Activated CD4-positive, alpha-beta T cell treated with anti-CD3 and anti-CD28 coated beads, Interleukin-2, amount 10 ng/mL, durations not matched to agents 7 days and 5 days (primary cell): ENCODE measurements at places on chromosomes 6 and 20. TPM values are rescaled to one million over a fixed set of nuclear protein-coding genes. Genes with fewer than 3 reads are reported as not detected.
A peak's percentile ranks its signal among the peaks of the same experiment; 100 is the strongest.

- H3K4me3 ChIP-seq: no peak overlapping the region
- no peak for DNase-seq
- no peaks in the 10 kb centered on the region for H3K27me3 ChIP-seq
- H3K4me1 ChIP-seq: no peaks in the 10 kb centered on the region
- H3K27ac ChIP-seq: no peak overlapping the region
- H3K36me3 ChIP-seq: no peaks in the 10 kb centered on the region
These were observed 529.6 kb upstream of the RNF217 start for GRCh38 chr6:124432620-124433019.

GRCh38 chr6:144149894-144150709 is at the start of gene STX11:
TSS of gene STX11 (plus strand) at chr6:144150517. CDS start at chr6:144186628, 36,111 bp downstream.
- no peaks in the 10 kb centered on the region for H3K27me3 ChIP-seq
- peak within 1 kb of the TSS; percentile 88 for H3K4me3 ChIP-seq
- H3K27ac ChIP-seq: peak within 1 kb of the TSS; percentile 99
- H3K36me3 ChIP-seq: peaks cover 25% of the 10 kb centered on the region

- H3K27me3 ChIP-seq: peaks cover 23% of the 10 kb centered on the region
- peak; percentile 5 for DNase-seq
- peaks cover 15% of the 10 kb centered on the region for H3K4me1 ChIP-seq
- no peaks in the 10 kb centered on the region for H3K36me3 ChIP-seq
These were observed 121.1 kb downstream of the PLEKHG1 start for GRCh38 chr6:150720774-150721233.

DNA sequence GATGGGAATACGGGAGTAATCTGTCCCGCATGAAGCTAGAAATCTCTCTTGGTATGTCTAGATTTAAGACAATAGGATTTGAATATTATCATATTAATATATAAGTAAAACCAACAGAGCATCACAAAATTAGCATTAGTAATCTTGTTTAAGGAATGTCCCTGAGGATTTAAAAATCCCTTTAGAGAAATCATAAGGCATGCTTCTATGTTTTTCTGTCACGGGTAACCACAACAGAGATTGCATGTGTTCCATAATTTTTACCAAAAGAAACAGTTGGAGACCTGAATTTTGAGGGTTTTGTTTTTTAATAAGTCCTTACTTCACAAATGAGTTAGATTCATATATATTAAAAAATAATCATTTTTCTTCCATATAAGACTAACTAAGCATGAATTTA is 146.8 kb downstream of the GJA1 start:
- no peaks in the 10 kb centered on the region for H3K27me3 ChIP-seq
- H3K4me1 ChIP-seq: peaks cover 3% of the 10 kb centered on the region
- no peak for DNase-seq
- H3K4me3 ChIP-seq: no peak overlapping the region
- H3K27ac ChIP-seq: no peak overlapping the region

DNA sequence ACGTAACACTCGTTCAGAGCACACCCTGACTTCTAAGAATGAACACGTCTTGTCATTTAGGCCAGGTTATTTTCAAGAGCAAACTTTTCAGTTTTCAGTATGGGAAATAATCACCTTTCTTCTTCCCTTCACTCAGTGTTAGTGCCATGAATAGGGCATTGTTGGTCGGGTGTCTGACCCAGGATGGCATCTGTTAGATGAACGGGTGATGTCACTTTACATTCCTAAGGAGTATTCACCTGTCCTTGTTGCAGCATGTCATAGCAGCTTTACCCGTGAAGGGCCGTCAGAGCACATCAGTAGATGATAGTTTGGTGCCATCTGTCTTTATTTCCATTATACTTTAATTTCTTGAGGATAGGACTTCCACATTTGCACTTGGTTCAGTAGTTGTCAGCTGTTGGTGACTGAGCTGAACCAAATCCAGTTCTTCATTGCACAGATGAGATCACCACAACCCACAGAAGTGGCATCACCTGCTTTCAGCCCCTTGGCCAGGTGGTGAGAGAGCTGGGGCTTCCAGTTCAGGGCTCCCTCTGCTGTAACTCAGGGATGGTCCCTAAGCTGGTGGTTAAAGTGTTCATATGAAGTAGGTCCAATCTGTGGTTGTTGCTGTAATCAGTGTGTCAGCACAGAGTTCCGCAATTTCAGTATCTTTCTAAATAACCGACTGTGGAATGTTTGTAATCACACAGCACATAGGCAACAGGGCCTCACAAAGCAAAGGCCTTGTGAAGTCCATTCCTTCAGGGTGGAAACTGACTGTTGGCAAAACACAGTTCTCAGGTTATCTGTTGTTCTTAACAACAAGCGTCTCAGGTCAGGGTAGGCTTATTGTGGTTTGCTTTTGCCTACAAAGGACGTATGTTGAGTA is 68.2 kb downstream of the FAM120B start:
- peaks cover 21% of the 10 kb centered on the region for H3K4me1 ChIP-seq
- H3K27ac ChIP-seq: no peak overlapping the region
- peaks cover 19% of the 10 kb centered on the region for H3K36me3 ChIP-seq
- DNase-seq: no peak

The HLA-DOA gene
- 1.6 TPM for total RNA-seq

GRCh38 chr6:54614499-54615195 is 231.9 kb upstream of the FAM83B start:
- DNase-seq: no peak
- no peak overlapping the region for H3K27ac ChIP-seq
- H3K36me3 ChIP-seq: no peaks in the 10 kb centered on the region
- H3K4me3 ChIP-seq: no peak overlapping the region
- no peaks in the 10 kb centered on the region for H3K27me3 ChIP-seq

GRCh38 chr6:138092686-138093085 is 14.5 kb downstream of the PERP start:
- H3K4me3 ChIP-seq: no peak overlapping the region
- DNase-seq: no peak
- peaks cover 29% of the 10 kb centered on the region for H3K27me3 ChIP-seq

DNA sequence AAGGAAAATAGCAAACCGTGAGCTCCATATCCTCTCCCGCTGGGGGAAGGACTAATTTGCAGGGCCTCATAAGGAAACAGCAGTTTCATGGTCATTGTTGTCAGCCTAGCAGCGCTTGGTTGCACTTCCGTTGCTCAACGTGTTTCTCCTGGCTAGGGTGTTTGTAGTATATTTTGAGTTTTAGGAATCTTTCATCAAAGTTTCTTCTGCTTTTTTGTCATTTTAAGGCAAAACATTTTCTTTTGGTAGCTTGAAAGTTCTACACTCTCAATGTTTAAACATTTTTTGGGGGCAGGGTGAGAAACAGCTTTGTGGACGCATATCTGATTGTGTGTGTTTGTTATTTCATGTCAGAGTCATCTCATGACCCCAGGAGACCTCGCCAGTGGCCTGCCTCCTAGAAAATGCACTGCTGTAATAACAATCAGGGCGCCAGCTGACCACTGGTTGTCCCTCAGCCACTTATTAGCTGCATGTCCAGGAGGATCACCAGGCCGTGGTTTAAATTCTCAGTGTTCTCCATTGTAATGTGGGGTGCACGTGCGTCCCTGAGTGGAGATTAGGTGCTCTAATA is 20.6 kb downstream of the JARID2 start:
- H3K27me3 ChIP-seq: no peaks in the 10 kb centered on the region
- H3K4me1 ChIP-seq: peaks cover 80% of the 10 kb centered on the region
- no peak overlapping the region for H3K4me3 ChIP-seq
- H3K27ac ChIP-seq: peak overlapping the region; percentile 32
- no peak for DNase-seq

DNA sequence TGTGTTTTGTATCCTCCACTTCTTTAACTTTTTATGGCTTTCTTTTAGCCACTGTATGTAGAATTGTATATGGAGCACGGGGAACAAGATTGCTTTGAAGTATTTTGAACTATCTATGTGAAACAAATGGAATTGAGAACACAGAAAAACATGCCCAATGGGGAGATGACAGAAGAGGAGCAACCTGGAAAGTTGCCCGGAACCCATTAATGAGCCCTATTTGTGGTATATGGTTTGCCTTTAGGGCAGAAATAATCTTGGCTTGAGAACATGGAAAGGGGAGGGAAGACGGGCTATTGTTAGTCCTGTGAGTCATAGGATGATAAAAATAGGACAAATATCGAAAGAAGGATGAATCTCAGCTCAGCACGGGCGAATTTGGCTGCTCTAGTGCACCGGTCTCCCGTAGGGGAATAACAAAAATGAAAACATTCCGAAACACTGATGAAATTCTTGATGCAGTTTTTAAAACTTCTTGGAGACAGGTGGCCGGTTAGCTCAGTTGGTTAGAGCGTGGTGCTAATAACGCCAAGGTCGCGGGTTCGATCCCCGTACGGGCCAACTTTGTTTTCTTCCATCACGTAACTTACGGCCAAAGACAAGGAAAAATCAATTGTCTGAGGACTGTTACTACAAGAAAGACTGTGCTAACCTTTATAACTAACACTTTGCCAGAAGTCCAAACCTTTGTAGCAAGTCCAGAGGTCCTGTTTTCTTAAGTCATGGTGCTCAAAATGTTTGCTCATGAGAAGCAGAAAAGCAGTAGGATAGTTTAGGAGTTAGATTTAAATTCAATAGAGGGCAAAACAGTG is 15.7 kb downstream of the HMGN4 start:
- no peaks in the 10 kb centered on the region for H3K36me3 ChIP-seq
- peak; percentile 78 for DNase-seq
- peaks cover 22% of the 10 kb centered on the region for H3K4me1 ChIP-seq
- no peak overlapping the region for H3K27ac ChIP-seq
- H3K27me3 ChIP-seq: peaks cover 3% of the 10 kb centered on the region

The TSBP1 gene
- total RNA-seq: not detected

- DNase-seq: no peak
- no peaks in the 10 kb centered on the region for H3K27me3 ChIP-seq
- H3K4me1 ChIP-seq: no peaks in the 10 kb centered on the region
- H3K36me3 ChIP-seq: no peaks in the 10 kb centered on the region
- H3K4me3 ChIP-seq: no peak overlapping the region
These were observed 661.2 kb downstream of the EYS start for GRCh38 chr6:65045801-65046200.

DNA sequence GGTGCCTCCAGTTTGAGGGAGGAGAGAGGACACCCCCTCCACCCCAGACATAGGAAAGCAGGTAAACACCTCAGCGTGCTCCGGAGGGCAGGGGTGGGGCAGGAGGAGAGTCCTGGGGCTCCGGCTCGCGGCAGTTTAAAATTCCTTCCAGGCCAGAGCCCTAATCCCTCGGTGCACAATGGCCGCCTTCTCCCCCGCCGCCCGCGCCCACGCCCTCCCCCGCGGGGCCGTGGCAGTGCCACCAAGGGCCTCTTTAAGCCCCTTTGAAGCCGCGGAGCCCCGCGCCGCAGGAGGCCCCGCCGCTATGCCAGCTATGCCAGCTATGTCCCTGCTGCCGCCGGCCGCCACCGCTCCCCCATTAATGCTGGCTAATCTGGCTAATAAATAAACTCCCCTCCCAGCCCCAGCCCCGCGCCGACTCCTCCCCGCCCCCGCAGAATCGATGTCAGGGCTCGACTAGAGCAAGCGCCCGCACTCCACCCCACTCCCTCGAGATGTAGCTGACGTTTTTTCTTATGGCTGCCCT is 125.1 kb downstream of the MRPL14 start:
- peak overlapping the region; percentile 47 for H3K4me3 ChIP-seq
- H3K27ac ChIP-seq: no peak overlapping the region
- H3K4me1 ChIP-seq: peaks cover 12% of the 10 kb centered on the region
- no peak for DNase-seq
- H3K27me3 ChIP-seq: peaks cover 35% of the 10 kb centered on the region

DNA sequence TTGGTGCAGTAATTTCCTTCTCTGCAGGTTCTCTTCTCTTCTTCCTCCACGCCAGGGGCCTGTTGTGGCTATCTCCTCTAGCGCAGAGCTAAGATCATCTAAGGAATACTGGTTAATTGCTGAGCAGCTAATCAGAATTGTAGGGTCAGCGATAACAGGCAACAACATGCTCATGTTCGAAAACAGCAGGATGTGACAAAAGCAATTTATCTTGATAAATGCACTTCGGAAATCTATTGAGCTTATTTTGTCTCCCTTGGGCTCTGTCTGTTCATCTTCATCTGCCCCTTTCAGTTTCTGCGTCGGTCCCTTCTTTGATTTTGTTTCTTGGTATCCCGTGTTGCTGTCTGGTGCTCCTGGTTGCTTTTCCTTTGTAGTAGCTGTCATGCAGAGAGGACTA is 67.3 kb upstream of the MAP3K7 start:
- peaks cover 17% of the 10 kb centered on the region for H3K27me3 ChIP-seq
- no peak overlapping the region for H3K4me3 ChIP-seq
- H3K27ac ChIP-seq: no peak overlapping the region

The C20orf202 gene
- not detected for total RNA-seq

The SDHAF4 gene
- 11.1 TPM for total RNA-seq

DNA sequence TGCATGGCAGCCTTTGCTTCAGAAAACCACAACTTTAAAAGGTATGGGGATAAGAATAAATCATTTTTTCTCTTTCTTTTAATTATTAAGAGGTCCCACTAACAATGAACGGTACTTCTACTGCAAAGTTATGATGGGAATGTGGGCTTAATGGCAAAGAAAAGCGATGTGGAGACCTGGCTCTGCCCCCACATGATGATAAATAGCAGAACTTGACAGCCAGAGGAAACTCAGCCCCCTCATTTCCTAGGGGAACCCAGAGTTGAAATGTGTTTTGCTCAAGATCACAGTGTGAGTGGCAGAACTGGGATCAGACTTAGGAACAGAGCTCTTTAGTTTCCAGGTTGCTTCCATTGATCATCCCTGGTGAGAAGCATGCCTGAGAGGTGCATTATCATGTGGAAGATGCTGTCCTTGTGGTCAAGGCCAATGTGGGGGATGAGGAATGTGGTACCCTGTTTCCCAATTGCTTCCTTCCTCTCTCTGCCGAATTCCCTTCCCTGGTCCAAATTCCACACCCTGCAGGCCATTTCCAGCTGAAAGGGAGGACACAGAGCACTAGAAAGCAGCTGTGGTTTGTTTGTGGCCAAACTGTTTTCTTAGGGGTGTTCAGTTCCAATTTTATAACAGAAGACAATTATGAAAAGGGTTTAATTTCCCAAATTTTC is 66.0 kb downstream of the BACH2 start:
- no peak overlapping the region for H3K4me3 ChIP-seq
- no peak for DNase-seq
- peak overlapping the region; percentile 47 for H3K27ac ChIP-seq
- no peaks in the 10 kb centered on the region for H3K27me3 ChIP-seq

GRCh38 chr20:25294459-25295385 is 46.8 kb downstream of the PYGB start:
- peak overlapping the region; percentile 46 for H3K27ac ChIP-seq
- no peak overlapping the region for H3K4me3 ChIP-seq
- H3K4me1 ChIP-seq: peaks cover 4% of the 10 kb centered on the region
- no peaks in the 10 kb centered on the region for H3K27me3 ChIP-seq

GRCh38 chr6:62797190-62797589 is 414.1 kb upstream of the FKBP1C start:
- no peaks in the 10 kb centered on the region for H3K36me3 ChIP-seq
- H3K4me1 ChIP-seq: no peaks in the 10 kb centered on the region
- no peak overlapping the region for H3K4me3 ChIP-seq
- no peaks in the 10 kb centered on the region for H3K27me3 ChIP-seq

DNA sequence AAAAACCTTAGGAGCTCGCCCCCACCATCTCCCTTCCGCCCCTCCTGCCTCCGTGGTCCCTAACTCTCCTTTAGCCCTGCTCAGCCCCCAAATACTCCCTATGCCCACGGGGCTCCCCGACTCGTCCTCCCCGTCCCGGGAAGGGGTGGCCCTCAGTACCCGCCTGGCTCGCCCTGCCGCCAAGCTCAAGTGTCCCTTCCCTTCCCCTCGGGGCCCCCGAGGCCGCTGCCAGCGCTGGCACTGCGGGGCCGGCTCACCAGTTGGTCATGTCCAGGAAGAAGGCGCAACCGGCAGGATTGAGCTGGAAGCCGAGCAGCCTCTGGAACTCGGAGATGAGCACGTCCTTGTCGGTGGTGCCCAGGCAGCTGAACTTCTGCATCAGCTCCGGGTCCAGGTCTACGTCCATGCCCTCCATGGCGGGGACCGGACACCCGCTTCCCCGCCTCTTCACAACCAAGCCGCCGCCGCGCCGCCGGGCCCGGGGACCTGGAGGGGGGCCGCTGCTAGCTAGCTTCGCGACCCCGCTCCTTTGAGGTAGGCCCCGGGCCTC is 303 bp downstream of the ILRUN start:
- no peak for DNase-seq
- H3K27ac ChIP-seq: peak overlapping the region; percentile 99
- peak overlapping the region; percentile 96 for H3K4me3 ChIP-seq
- peaks cover 17% of the 10 kb centered on the region for H3K36me3 ChIP-seq
